ENCODE measurements at places on chromosomes 16 and 17. TPM values are rescaled to one million over a fixed set of nuclear protein-coding genes. Genes with fewer than 3 reads are reported as not detected.

DNA sequence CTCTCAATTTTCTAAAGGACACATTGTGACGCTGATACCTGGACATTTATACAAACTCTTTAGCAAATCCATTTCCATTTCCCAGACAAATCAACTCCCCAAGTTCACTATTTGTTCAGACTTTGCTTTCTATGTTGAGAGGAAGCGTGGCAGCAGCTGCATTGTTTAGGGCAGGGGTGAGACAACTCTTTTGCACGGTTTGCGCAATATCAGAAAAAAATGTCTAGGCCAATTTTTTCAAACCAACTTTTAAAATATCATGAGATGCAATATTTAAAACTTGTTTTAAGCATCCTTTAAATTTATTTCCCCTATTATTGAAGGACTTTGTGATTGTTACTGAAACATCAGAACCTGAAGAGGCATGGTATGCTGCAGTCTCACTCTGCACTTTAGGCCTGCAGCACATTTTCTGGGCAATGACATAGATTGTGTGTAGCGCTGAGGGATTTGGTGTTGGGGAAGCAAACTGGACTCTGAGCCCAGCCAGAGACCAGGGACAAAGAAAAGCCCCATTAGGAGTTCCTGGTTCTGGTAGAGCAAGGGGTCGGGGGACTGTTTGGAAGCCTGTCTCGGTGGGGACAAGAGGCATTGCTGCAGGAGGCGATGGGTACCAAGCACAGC is 6.4 kb upstream of the CCDC182 start:
- DNase-seq, result no peak

MC1R gene
- 4.2 TPM for polyA plus RNA-seq

GRCh38 chr17:50818921-50819657 is 16.3 kb upstream of the WFIKKN2 start:
- no peak for DNase-seq

GRCh38 chr16:23207485-23207884 is 24.9 kb downstream of the SCNN1G start:
- DNase-seq, result no peak

DNA sequence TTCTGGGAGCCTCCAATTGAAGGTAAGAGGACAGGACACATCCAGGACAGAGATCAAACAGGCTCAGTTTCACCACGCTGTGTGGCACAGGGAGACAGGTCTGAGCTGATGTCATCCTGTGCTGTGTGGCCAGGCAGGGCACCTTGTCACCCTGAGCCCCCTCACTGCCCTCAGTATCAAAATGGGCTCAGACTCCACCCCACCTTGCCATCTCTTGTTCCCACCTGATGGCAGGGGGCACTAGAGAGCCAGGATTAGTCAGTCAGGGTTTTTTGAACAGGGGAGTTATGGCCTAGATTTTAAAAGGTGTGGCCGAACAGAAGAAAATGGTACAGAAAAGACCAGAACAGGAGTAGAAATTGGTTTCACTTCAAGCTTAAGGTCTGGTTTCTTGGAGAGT is 2.6 kb downstream of the KAT2A start:
- DNase-seq, result peak; percentile 34

GRCh38 chr16:23286131-23286532 is 16.0 kb upstream of the SCNN1B start:
- DNase-seq, result no peak

DNA sequence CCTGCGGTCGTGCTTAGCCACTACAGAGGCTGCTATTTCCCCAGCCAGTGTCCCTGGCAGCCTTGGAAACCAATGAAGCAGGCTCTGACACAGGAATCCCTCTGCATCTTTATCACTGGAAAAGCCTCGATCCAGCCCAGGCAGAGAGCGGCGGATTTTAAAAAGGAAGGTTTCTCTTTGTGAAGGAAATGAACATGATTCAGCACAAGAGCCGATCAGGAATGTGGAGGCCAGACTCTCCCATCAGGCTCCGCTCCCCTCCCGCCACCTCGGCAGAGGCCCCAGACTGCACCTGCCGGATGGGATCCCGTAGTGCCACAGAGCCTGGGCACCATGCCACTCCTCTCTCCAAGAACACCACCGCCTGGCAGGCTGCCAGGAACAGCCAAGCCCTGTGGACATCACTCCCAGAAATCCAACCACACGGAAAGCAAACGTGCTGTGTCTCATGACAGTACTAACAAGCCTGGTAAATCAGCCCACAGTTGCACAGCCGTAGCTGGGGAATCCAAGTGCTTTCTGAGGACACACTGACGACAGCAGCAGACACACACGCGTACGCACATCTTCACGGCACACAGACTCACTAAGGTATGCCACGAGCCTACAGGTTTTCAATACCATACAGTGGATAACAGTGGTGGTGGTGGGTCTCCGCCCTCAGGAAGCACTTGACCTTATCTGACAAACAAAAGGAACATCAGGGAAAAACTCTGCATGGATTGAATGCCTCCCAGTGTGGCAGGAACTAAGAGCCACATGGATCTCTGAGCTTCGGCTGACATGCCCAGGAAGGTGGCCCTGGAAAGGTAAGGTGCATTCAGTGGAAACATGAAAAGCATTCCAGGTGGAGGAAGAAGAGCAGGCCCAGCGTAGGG is 5.4 kb downstream of the LRRC75A start:
- DNase-seq, result peak; percentile 83

DNA sequence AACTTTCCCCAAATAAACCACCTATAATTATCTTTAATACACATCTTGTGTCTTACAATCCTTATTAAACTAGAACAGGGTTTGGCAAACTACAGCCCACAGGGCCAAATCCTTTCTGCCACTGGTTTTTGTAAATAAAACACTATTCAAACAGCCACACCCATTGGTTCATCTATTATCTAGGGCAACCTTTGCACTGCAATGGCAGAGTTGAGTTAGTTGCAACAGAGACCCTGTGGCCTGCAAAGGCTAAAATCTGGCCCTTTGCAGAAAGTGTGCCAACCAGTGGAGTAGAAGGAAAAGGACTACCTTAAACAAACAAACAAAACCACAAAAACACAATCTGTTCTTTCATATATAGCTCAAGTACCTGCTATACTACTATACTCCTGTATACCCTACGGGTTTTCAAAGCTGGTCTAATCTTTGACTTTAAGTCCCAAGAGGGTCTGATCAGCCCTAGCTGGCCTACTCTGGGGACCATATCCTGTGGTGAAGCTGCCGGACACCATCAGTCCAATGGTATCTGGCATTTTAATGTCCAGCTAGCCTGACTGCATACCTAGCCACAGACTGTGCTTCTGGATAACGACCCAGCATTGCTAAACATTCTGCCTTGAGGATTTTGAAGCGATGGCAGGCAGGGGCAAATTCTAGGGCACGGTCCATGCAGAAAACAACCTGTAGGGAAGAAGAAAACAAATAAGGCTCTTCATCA is 23.3 kb downstream of the CNP start:
- DNase-seq, result no peak

GRCh38 chr16:69329369-69330285 is 761 bp downstream of the PDF start:
- peak; percentile 20 for DNase-seq

DNA sequence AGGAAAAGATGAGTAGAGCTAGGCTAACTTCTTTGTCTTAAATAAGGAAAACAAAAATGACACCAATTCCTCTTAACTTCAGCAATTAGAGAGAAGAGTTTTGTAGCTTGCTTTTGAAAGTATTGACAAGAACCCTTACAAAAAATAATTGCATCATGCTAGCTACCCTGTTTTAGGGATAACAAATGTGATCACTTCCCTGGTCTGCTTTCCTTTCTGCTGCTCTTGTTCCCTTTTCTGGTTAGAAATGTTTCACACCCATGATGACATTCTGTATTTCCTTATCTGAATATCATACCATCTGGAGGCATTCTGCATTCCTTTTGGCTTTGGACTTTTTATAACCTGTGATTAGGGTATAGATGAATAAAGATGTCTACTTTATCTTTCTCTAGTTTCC is 9.9 kb upstream of the SMIM36 start:
- no peak for DNase-seq

LRRC3C gene
- polyA plus RNA-seq, result not detected

DNA sequence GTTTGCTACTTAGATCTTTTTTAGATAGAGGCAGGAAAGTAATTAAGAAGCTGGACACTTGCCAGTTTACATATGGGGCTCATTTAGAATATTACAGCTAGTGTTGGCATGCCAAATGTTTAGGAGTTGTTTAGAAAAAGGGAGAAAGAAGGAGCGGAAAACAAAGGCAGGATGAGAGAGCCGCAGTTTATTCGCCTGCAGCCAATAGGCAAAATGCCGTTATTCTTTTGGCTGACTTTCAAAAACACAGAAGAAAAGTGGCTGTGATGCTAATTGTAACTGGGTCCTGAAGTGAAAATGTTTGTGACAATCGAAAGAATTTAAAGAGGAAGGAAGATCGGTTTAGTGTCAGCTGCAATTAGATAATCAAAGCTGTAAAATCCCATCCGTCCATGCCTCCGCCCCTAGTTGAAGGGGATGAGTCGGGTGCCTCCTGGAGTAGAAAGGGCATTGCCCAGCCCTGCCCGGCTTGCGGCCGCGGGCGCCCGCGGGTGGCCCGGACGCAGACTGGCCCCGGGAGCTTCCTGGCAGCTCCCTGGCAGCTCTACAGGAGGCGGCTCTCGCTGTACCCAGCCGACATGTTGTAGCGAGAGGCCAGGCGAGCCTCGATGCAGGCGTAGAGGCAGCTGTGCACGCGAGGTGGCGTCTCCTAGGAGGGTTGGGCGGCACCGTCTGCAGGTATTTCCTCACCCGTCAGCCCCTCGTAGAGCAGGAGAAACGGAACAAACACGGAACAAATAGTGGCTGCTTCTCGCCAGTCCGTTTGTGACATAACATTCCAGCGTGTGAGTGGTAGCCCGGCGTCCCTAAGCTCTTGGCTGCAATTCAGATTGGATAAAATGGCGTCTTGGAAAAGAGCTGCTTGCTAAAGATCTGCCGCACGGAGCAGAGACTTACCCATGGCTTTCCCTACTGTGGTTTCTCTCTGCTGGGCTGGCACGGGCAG is 82.2 kb downstream of the TNRC6C start:
- peak; percentile 85 for DNase-seq

SLFN12 gene
- polyA plus RNA-seq, result 13.4 TPM

DNA sequence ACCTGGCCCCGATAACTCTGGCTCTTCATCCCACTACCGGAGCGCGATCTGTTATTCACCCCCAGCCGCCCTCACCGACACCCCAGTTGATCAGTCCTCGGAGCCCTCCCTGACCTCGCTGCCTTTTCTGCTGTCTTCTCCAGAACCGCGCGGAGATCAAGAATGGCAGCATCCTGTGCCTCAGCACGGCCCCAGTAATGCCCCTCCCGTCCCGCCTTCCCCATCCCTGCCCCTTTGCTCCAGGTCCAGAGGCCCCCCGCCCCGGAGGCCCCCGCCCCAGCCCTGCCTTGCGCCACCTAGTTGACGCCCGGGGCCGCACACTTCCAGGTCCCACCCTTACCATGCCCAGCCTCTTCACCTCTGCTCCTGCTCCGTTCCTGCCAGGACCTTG is 872 bp downstream of the ELMO3 start:
- DNase-seq, result no peak

PMFBP1 gene
- polyA plus RNA-seq, result 0.14 TPM

KRT33A gene
- not detected for polyA plus RNA-seq

GRCh38 chr16:57824888-57825287 is 22.6 kb upstream of the KIFC3 start:
- DNase-seq, result no peak

GRCh38 chr17:9173386-9173983 is 152.2 kb downstream of the NTN1 start:
- no peak for DNase-seq

GRCh38 chr17:44801880-44802279 is 28.2 kb downstream of the GJC1 start:
- no peak for DNase-seq

Data from endothelial cell of umbilical vein (primary cell).